NCI-H1092 (cell line): ENCODE measurements at places on chromosomes 7 and 10.

DNA sequence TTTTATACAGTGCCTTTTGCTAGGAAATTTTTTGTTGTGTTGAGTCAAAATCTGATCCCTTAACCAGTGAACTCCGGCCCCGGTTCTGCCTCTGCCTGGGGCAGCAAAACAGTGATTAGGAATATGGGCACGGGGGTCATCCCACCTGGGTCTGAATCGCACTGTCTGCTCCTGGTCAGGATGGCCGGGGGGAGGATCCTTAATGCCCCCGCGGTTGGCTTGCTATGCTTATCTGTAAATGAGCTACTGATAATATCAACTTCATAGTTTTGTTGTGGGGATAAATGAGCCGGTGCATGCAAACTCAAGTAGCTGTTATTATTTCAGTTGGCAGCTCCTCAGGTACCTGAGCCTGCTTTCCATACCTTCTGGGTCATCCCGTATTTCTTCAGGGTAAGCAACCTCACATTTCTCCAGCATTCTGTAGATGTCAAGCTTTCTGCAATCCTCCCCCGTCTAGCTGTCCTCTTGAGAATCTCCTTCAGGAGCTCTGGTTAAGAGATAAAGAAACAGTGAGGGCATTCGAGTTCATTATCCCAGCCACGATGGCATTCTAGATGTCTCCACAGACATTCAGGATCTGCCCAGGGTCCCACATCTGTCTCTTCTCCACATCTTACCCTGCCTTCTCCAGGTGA lies 592.2 kb downstream of the SDK1 start:
- no peak for DNase-seq

DNA sequence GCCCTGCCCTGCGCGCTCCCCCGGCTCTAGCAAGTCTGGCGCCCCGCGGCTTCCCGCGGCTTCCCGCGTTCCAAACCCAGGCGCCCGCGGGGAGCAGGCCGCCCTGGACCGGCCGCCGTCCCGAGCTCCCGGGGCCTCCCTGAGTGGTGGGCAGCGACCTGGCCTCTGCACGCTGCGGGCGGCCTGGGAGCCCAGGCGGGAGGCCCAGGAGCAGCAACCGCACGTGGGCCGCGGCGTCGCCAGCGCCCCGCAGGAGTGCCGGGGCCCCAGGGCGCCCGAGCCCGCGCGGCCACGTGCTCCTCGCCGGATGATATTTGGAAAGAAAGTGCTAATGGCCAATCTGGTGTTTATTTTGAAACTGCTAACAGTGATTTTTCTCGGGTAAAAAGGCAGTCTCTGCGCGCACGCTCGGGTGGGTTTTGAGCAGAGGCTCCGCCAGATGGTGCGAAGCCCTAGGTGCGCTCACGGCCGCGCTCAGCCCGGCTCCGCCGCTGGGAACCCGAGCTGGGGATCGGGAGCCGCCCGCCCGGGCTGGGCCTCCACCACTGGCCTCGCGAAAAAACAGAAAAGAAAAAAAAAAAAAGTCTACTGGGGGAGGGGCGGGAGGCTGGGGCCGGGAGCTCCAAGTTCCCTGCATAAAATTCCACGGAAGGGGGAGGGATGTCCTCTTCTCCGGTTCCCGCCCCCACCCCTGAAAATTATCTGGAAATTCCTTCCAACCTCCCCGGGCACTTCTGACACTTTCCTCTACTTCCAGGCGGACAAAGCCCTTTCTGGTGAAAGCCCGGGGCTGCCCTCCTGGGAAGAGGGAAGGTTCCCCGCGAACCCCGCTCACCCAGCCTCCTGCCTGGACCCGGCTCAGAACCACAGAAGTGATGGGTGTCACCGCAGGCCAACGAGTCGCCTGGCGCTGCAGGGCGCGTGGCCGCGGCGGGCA lies 4.3 kb downstream of the EBF3 start:
- no peak for DNase-seq

- DNase-seq: no peak
Measured at GRCh38 chr10:68578974-68579373, 18.8 kb downstream of the TET1 start.

GRCh38 chr10:132192991-132193665 lies 6.4 kb downstream of the DPYSL4 start:
- DNase-seq: no peak

DNA sequence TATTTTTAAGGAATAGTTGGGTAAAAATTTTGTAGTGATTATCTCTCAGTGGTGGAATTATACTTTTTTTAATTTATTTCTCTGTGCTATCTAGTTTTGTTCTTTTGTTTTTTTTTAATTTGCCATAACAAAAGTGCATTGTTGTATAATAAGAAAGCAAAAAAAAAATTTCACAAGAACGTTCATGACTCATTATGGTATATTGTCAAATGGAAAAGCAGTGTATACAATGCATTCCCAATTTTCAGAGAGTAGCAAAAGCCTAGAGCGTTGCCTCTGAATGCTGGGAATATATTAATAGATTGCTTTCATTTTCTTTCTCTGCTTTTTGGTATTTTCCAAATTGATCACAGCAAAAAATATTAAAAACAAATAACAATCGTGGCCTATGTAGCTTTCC lies 46.3 kb upstream of the GPAM start:
- no peak for DNase-seq

GRCh38 chr10:53570221-53570620 lies 797.6 kb upstream of the MBL2 start:
- DNase-seq: no peak

DNA sequence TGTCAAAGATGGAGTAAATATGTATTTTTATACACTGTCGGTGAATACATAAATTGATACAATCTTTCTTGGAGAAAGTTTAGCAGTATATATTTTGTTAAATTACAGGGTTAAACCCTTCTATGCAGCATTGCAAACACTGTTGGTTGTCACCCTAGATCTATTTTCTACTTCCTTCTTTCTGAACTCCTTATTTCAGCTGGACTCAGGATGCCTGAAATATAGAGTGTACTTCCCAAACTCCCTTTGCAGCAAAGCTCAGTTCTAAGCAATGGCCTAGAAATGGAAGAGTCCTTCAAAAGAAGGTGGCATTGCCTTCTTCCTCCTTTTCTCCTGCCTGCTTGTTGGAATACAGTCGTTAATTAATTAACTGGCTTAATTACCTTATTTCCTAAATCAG lies 20.6 kb downstream of the CUBN start:
- DNase-seq: no peak

GRCh38 chr10:12042409-12042796 lies 206 bp downstream of the UPF2 start:
- DNase-seq: no peak

GRCh38 chr7:12174931-12175330 lies 36.2 kb upstream of the TMEM106B start:
- DNase-seq: no peak

- peak; percentile 63 for DNase-seq
Measured at GRCh38 chr7:98168181-98168903, 42.9 kb upstream of the BHLHA15 start.

- DNase-seq: no peak
Measured at GRCh38 chr10:96124230-96125141, 5.6 kb upstream of the ZNF518A start.

- no peak for DNase-seq
Measured at GRCh38 chr10:47159361-47160260, 140.4 kb upstream of the GDF10 start.

GRCh38 chr10:83346266-83346910 lies 792.9 kb upstream of the GHITM start:
- no peak for DNase-seq

GRCh38 chr10:63166742-63167258 lies 33.7 kb downstream of the NRBF2 start:
- DNase-seq: peak; percentile 43

- DNase-seq: no peak
Measured at GRCh38 chr7:657565-658119, 68.9 kb upstream of the DNAAF5 start.

- DNase-seq: no peak
Measured at GRCh38 chr10:70673929-70674559, 1.7 kb downstream of the ADAMTS14 start.

GRCh38 chr7:1562597-1563051 lies 6.6 kb upstream of the TMEM184A start:
- no peak for DNase-seq

- no peak for DNase-seq
Measured at GRCh38 chr7:44384586-44385433, 59.4 kb upstream of the CAMK2B start.

DNA sequence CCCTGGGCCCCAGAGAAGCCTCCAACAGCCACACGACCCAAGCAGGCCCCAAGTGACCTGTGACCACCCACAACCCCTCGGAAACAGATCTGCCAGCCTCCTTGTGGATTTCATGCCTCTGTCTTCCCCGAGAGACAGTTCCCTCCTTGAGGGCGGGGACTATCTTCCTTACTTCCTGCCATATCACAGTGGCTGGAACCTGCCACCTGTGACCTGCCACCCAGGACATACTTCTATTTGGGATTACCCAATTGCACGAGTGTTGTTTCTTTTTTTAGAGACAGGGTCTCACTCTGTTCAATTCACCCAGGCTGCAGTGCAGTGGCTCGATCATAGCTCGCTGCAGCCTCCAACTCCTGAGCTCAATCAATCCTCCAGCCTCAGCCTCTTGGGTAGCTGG lies 25.9 kb downstream of the TNRC18 start:
- DNase-seq: no peak

- DNase-seq: no peak
Measured at GRCh38 chr7:31203551-31203950, 137.0 kb downstream of the NEUROD6 start.

GRCh38 chr10:120995768-120996167 lies 144.6 kb downstream of the WDR11 start:
- DNase-seq: no peak
